Activated T-helper 2 cell treated with anti-CD3 and anti-CD28 coated beads, Interferon-gamma antibody, Interleukin-2, Interleukin-4, amounts not matched to agents 10 μg/mL and 5 μg/mL and 100 μg/mL, durations not matched to agents 14 hours and 24 hours and 36 hours (primary cell): ENCODE measurements at places on chromosomes 11 and 22.

GRCh38 chr11:73632996-73633395 lies 13.4 kb upstream of the PLEKHB1 start:
- no peak for DNase-seq

GRCh38 chr11:15594607-15595006 lies 479.9 kb downstream of the INSC start:
- no peak for DNase-seq

GRCh38 chr11:17244046-17244445 lies 32.5 kb upstream of the NUCB2 start:
- no peak for DNase-seq

- no peak for DNase-seq
Measured at GRCh38 chr22:28795932-28796856, 4.2 kb downstream of the XBP1 start.

GRCh38 chr11:68412593-68413475 lies 47.7 kb upstream of the PPP6R3 start:
- no peak for DNase-seq

GRCh38 chr22:42717197-42717928 lies 3.3 kb downstream of the A4GALT start:
- no peak for DNase-seq

- DNase-seq = no peak
Measured at GRCh38 chr22:42785706-42786499, 65.2 kb upstream of the A4GALT start.

DNA sequence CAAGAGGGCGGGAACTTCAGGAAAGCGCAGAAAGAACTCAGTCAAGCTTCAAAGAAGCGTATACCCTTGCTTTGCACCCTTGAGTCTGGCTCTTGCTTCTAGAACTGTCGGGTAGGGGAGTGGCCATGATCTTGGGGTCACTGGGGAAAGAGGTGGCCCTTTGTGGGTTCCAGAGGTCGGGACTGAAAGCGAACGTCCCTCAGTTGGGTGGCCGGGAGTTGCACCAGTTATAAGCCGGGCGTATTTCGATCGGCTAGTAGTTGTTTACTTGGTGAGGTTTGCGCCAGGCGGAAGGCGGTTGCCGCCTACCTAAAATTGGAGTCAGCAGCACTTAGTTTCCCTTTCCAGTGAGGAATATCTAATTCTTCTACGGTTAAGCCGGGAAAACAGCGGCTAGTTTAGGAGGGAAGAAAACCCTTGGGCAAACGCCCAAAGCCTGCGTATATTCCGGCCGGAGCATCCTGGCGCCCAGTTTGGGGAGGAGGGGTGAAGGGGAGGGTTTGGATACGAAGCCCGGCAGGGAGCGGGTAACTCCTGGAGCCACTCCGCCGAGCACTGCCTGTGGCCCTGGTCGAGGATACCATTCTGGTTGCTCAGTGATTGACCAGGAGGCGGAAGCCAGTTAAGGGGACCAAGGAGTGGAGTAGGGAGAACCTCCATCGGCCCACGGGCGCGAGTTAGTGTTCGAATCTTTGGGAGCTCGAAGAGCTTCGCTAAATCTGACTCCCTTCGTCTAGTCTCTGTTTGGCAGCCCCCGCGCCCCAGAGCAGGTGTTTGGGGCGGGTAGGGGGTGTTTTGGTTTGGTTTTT lies 807 bp upstream of the WT1 start:
- DNase-seq = no peak

GRCh38 chr11:44916801-44917385 lies 33.8 kb downstream of the TP53I11 start:
- no peak for DNase-seq

GRCh38 chr11:2991452-2992233 lies 486 bp downstream of the NAP1L4 start:
- DNase-seq = no peak

DNA sequence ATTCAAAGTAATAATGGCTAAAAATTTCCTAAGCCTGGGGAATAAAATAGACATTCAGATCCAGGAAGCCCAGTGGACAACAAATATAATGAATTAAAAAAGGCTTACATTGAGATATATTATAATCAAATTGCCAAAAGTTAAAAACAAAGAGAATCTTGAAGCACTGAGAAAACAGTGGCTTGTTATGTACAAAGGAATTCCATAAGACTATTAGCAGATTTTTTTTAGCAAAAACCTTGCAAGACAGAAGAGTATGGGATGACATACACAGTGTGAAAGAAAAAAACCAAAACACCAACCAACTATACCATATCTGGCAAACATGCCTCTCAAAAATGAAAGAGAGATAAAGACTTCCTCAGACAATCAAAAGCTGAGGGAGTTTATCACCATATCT lies 20.7 kb downstream of the OR10V1 start:
- no peak for DNase-seq

- no peak for DNase-seq
Measured at GRCh38 chr22:50101870-50102565, 12.2 kb downstream of the MOV10L1 start.

GRCh38 chr22:44500599-44500998 lies 2.6 kb upstream of the RTL6 start:
- no peak for DNase-seq

DNA sequence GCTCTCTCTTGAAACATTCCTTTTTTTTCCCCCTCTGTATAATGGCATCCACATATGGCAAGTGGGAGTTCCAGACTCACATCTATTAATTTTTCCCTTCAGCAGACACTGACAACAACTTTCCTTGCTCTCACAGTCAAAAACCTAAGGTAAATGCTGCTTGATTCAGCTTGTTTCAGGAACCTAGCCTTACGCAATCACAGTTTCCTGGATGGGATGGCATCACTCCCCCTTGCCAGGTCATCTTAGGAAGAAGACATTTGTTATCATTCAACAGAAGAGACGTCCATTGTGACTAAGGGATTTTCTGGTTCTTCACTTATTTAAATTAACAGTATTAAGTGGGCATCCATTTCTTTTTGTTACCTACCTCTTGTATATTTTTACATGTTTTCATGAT lies 112.0 kb upstream of the PDGFD start:
- DNase-seq = no peak

DNA sequence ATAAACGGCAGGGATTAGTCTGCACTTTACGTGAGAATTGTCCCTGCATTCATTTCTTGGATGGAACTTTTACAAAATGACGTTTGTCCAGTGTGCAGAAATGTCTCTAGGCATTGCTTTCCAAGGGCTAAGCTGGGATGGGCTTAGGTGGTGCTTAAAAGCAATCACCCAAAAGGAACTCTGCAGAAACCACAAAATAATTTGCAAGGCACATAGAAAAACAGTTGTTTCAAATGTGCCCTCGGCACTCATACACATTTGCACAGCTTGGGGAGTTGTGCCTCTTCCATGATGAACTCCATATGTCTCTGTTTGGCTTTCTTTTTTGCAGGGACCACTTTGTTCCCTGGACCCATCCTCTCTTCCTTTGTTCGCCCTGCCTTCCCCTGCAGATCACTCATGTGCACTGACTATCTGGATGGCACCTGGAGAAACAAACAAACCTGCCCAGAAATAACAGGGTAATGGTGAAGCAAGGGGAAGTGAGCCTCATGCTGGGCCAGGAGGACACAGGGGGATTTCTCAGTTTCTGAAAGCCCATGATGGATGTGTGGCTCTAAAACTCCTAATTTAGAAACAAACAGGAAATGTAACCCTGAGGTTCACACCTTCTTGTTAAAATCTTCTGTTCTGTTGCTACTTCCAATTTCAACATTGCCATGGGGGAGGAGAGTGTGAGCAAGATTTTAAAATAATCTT lies 150.2 kb downstream of the SNX19 start:
- no peak for DNase-seq

DNA sequence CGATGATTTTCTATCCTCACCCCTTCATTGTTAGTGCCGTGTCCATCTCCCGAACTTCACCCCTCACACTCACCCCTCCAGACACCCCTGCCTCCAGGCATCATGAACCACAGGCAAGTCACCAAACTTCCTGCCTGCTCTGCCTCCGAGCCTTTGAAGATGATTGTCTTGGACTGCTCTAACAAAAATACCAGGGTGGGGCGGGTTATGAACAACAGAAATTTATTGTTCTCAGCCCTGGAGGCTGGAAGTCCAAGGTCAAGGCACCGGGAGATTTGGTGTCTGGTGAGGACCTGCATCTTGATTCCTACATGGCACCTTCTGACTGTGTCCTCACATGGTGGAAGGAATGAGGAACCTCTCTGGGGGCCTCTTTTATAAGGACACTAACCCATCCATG lies 1508.3 kb downstream of the TBC1D22A start:
- DNase-seq = no peak

DNA sequence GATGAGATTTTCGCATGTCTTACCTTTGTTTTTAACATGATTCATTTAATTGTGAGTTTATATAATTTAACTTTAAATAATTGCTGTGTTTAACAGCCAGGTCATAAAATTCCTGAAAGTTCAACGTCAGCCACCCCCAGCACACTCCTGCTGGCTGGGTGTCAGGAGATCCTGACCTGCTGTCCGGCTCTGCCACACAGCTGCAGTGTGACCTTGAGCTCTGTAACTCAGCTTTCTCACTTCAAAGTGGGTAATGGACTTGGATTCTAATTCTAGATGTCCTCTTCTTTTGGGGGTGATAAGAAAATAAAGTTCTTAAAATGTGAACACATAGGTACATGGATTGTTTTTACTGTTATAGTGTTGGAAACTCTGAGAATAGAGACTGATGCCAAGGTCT lies 10.9 kb downstream of the VPS26B start:
- DNase-seq = no peak

- no peak for DNase-seq
Measured at GRCh38 chr11:91129596-91129995, 906.7 kb upstream of the CHORDC1 start.

- DNase-seq = no peak
Measured at GRCh38 chr11:95291946-95292345, 60.9 kb upstream of the SESN3 start.

GRCh38 chr11:122933416-122933815 lies 48.2 kb downstream of the BSX start:
- no peak for DNase-seq

GRCh38 chr22:41070665-41071331 lies 21.6 kb upstream of the EP300 start:
- no peak for DNase-seq

- no peak for DNase-seq
Measured at GRCh38 chr11:128565881-128566280, 21.5 kb downstream of the ETS1 start.

- DNase-seq = no peak
Measured at GRCh38 chr22:45763236-45763624, 91.6 kb downstream of the ATXN10 start.

GRCh38 chr11:125242141-125242775 lies 77.7 kb downstream of the PKNOX2 start:
- DNase-seq = no peak

DNA sequence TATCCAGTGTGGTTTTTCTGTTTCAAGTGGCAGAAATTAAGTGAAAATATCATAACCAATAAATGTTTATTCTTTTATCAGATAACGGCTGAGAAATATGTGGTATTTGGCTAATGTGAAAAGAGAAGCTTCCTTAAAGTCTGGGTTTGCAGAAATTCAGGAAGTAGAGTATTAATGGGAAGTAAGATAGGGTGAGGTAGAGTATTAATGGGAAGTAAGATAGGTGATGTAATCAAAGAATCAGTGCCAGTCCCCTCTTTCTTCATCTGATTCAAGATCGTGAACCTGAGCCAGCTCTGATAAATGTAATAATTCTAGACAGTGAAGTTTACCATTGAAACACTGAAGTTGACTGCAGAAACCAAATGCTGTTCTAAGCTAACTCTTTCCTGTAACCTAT lies 30.9 kb downstream of the TRPC6 start:
- DNase-seq = no peak

- peak; percentile 24 for DNase-seq
Measured at GRCh38 chr22:26672060-26672471, 14.7 kb downstream of the MIAT start.

DNA sequence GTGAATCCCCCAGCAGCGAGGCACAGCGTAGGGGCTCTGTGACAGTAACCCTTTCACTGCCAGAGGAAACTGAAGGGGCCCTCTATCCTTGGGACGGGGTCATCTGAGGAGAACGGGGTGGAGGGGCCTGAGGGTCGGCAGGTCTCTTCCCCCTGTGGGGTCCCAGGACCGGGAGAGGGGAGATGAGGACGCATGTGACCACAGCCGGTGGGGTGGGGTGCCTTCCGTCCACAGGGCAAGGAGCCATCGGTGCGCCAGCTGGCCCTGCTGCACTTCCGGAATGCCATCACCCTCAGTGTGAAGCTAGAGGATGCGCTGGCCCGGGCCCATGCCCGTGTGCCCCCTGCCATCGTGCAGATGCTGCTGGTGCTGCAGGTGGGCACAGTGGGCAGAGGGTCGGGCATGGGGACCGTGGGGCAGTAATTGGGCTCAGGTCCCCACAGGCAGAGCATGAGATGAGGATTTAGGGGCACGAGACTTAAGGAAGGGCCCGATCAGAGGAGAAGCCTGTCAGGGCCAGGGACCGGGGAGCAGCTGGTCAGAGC lies 20.3 kb upstream of the ARHGAP8 start:
- no peak for DNase-seq

- DNase-seq = no peak
Measured at GRCh38 chr22:23183061-23183698, 2.9 kb downstream of the BCR start.

- DNase-seq = no peak
Measured at GRCh38 chr11:109993786-109994185, 99.4 kb upstream of the ZC3H12C start.

- DNase-seq = no peak
Measured at GRCh38 chr11:25206762-25207161, 709.9 kb downstream of the LUZP2 start.

DNA sequence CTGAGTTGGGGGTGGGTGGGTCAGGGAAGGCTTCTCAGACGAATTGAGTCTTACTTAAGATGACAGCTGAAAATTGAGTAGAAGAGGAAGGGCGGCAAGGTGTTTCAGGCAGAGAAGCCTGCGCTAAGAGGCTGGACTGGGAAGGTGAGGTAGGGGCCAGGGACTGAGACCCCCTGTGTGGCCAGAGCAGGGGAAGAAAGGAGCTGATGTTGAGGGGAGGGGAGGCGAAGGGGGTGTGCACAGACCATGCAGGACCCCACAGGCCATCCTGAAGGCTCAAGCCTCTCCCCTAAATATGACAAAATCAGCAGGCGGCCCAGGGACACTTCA lies 40.6 kb upstream of the CREB3L1 start:
- DNase-seq = no peak

DNA sequence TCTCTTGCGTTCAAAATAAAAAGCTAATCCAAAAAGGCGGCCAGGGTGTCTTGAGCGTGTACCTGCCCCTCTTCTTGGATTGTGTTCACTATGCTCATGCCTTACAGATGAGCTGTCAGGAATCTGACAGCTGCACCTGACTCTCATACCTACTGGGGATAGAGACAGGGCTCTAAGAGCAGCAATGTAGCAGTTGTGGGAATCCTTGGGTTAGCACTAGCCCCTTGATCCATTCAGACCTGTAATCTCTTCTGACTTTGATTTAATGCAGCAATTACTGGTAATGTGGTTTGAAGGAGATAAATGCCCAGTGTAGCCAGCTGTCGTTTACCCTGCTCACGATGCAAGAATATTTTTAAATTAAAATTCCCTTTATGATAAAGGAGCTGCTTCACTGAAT lies 145.8 kb downstream of the APOL5 start:
- no peak for DNase-seq

GRCh38 chr22:44276041-44276440 lies 36.7 kb downstream of the SHISAL1 start:
- DNase-seq = no peak
